ENCODE measurements at places on chromosomes 2 and 18. TPM values are rescaled to one million over a fixed set of nuclear protein-coding genes. Genes with fewer than 3 reads are reported as not detected.
A peak's percentile ranks its signal among the peaks of the same experiment; 100 is the strongest.

GRCh38 chr2:144438801-144439631, 80.9 kb downstream of the ZEB2 start:
- DNase-seq, result no peak

GRCh38 chr18:44502790-44503189, 177.9 kb upstream of the SETBP1 start:
- DNase-seq, result no peak

GRCh38 chr2:120310136-120310535, 35.8 kb upstream of the INHBB start:
- no peak for DNase-seq

DNA sequence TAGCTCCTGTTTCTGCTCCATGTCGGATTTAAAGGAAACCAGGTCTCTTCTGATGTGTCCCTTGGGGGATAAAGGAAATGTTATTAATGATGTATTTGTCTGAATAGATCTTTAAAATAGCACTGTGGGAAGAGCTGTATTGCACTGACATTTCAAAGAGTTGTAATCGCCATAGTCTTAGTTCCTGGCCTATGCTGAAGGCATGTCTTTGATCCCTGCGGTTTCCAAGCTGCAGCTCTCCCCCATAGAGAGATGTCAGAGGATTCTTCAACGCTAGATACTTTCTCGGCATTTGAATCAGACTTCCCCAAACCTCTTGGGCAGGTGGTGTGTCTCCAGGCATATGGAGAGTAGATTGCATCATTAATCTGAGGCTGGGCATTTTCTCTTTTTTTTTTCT, 40.4 kb downstream of the NAT8 start:
- no peak for DNase-seq

GRCh38 chr2:240293557-240294461, 141.7 kb upstream of the GPC1 start:
- DNase-seq, result no peak

- DNase-seq, result no peak
Measured at GRCh38 chr18:40108596-40108995, 1846.4 kb upstream of the PIK3C3 start.

DNA sequence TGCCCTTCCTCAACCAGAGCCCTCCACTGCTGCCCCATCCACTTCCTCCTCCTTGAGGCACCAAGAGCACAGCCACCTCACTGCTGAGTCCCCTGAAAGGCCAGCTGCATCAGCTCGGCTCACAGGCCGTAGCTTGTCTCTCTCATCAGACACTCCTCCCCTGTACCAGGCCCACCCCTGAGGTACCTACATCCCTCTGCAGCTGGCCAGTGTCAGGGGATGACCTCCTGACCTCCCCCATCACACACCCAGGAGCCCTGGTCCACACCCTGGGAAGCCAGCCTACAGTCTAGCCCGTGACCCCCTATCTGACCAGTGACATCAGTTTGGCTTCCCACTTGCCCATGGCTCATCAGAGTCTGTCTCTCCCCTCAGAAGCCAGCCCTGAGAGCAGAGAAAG, 205.6 kb downstream of the TNS1 start:
- DNase-seq, result no peak

DNA sequence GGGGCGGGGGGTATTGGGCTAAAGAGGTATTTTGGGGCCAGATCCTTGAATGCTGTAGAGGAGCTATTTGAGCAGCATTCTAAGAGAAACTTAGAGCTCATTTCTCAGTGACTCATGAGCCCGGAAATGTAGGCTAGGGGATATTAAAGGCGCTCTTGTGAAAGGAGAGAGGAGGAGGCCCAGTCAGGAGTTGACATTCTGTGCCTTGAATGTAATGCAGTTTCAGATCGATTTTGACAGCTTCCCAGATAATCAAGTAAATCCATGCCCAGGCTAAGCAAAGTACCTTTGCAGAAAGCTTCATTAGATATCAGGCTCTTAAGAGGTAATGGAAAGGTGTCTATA, 1.5 kb downstream of the CAB39 start:
- DNase-seq, result peak; percentile 73

GRCh38 chr2:164084066-164084465, 348.3 kb upstream of the FIGN start:
- no peak for DNase-seq

- DNase-seq, result peak; percentile 29
Measured at GRCh38 chr2:8847400-8847799, 10.0 kb upstream of the KIDINS220 start.

GRCh38 chr18:48994044-48994651, 43.4 kb upstream of the SMAD7 start:
- no peak for DNase-seq

DNA sequence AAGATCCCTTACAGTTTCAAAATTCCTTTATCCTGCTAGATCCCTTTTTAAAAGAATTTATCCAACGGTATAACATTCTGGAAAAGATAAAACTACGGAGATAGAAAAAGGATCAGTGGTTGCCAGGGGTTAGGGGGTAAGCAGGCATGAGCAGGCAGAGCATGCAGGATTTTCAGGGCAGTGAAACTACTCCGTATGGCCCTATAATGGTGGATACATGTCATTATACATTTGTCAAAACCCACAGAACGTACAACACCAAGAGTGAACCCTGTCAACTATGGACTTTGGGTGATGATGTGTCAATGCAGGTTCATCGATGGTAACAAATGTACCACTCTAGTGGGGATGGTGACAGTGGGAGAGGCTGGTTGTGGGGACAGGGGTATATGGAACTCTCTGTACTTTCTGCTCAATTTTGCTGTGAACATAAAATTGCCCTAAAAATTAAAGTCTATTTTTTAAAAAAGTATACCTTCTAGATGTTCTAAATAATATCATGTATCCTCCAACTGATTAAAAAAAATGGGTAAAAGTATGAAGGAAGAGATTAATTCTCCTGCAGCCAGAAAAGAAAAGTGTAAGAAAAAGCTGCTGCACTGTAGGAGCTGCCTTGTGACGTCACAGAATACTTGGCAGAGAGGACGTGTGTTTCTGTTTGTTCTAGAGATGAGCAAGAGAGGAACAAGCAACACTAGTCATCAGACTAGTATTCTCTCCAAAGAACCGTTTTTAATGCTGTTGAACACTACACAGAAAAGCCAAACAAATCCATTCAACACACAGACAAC, 23.6 kb downstream of the ANKRD44 start:
- DNase-seq, result peak; percentile 64

DNA sequence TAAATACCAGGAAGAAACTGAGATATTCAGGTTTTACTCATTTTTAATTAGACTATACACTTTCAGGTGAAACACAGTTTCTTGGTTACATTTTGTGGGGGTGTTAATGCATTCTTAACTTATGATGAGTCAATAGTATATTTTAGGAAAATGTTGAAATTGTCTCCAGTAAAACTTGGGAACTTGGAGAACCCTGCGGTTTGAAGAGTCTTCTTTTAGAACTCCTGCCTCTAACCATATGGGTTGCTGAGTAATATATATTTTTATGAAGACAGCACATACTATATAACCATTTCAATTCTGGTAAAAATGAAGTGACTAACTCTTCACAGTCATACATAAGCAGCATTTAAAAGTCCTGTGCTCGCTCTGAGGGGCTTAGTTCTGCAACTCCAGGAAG, 308.2 kb upstream of the LRATD1 start:
- peak; percentile 20 for DNase-seq

DNA sequence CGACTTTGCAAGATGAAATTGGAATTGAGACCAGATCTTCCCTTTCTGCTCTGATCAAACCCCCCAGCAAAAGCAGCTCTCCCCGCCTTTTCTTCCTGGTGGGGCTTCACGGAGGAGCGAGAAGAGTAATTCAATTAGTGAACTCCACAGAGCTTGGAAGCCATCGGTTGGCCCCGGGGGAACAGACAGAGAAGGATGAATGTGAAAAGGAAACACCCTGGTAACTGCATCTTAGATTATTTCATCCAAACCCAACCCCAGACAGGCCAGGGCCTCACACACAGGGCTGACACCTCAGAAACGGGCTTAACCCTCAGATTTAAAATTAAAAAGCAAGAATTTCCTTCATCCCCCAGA, 18.3 kb downstream of the SMAD7 start:
- DNase-seq, result no peak

DNA sequence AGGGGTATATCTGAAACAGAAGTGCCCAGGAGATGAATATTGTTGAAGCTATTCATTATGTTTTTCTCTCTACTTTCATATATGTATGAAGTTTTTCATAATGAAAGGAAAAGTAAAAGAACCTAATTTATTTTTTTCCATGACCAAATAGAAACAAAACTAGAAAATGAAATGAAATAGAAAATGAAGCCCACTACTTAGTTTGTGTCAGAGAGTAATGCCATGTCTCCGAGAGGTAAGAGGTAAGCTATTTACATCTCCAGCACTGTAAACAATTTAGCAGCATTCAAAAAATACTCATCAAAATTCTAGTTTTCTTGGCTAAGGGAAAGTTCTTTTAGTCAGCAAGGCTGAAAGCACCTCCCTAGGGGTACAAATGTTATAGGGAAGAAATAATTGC, 238.6 kb downstream of the PTH2R start:
- DNase-seq, result no peak

DNA sequence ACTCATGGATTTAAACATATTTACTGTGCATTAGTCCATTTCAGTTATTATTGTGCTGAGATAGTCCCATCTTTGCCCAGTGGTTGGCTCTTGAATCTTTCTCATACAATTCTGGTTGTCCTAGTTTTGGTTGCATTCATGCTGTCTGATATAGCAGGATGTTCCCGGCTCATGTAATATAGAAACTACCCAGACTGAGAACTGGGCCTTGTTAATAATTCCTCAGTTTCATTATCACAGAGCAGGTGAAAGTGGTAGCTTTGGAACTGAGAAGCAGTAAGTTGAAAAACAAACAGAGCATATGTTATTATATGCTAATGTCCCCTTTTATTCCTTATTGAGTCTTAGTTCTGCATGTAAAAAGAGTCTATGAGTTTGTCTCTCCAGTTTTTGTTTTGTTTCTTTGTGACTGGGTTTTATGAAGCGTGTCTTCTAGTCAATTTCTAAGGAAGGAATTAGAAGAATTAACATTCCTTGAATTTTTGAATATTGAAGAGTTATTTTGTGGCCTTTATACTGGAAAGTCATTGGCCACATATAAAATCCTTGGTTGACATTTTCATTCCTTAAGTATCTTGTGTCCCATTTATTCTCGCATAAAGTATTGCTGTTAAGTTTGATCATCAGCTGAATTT, 43.3 kb downstream of the EIF5B start:
- DNase-seq, result no peak

GRCh38 chr2:100334929-100335328, 12.6 kb upstream of the LONRF2 start:
- no peak for DNase-seq

DNA sequence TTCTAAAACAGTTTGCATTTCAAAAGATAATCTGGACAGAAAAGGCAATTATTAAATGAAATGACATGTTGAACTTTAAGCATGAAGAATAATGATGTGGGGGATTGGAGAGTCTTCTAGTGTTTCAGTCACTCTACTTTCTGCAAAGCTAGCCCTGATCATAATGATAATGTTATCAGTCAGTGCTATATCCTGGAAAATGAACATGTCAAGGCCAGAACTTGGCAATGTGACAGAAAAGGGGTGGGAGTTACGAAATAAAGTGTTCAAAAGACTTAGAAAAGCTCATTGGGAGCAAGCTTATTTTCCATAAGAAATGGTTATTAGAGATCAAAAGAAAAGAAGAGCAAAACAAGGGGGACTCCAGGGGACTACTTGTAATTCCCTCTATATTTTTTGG, 288.5 kb upstream of the SLC8A1 start:
- DNase-seq, result no peak

- DNase-seq, result no peak
Measured at GRCh38 chr18:69691008-69691760, 256.5 kb downstream of the CD226 start.

DNA sequence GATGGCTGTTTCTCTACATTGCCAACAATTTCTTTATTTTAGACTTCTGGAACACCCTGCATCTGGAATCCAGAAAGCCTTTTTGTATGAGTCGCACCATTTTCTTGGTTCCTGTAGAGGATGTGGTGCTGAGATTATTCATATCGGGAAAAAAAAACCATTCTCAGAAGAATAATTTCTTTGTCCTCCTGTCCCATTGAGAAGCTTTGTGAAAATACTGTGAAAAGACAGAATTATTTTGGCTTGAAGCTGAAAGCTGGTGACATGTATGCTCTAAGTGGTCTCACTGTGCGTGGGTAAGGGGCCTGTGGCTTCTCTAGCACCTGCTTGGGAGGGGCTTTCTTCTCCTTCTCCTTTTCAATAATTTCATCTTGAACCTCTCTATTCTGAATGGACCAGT, 138.4 kb downstream of the FAM210A start:
- DNase-seq, result no peak

DNA sequence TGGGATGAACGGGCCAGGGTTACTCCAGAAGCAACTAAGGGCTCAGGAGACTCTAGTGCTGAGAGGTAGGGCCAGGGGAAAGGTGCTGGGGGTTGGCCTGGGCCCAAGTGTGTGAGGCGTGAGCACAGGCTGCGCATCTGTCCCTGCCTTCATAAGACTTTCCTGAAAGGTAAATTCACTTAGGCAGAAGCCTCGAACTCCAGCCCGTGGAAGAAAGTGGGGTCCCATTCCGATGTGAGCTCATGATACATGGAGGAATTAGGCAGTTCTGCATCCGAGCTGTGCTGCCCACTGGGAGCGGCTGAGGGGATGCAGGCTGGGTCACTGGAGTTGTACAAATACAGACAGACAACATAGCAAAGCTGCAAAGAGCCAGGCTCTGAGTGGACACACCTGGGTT, 16.2 kb downstream of the PARD6G start:
- no peak for DNase-seq

- DNase-seq, result no peak
Measured at GRCh38 chr2:34533585-34534183, 934.6 kb upstream of the FAM98A start.

GRCh38 chr2:126696644-126697520, 40.9 kb downstream of the GYPC start:
- DNase-seq, result no peak

GRCh38 chr18:64365106-64365505, 216.2 kb upstream of the LINC00305 start:
- no peak for DNase-seq

Gene SCRN3
- 15.4 TPM for total RNA-seq

Gene DAW1
- total RNA-seq, result 0.39 TPM

Gene ECEL1
- not detected for total RNA-seq

Gene GPR17
- total RNA-seq, result not detected

Gene NYAP2
- total RNA-seq, result not detected

Gene HOXD13
- total RNA-seq, result not detected

Gene IKZF2
- total RNA-seq, result 8.1 TPM

Gene SEH1L
- 55.2 TPM for total RNA-seq
